ENCODE measurements at places on chromosomes 7 and 10. TPM values are rescaled to one million over a fixed set of nuclear protein-coding genes. Genes with fewer than 3 reads are reported as not detected.

AGBL3 gene
- 0.42 TPM for polyA plus RNA-seq

GTF2IRD2 gene
- polyA plus RNA-seq, result 4.1 TPM

RPEL1 gene
- polyA plus RNA-seq, result 0.12 TPM

AQP1 gene
- polyA plus RNA-seq, result 0.05 TPM

CH25H gene
- polyA plus RNA-seq, result not detected

WASHC2A gene
- polyA plus RNA-seq, result 14.7 TPM

MRC1 gene
- polyA plus RNA-seq, result 0.01 TPM

GNGT1 gene
- not detected for polyA plus RNA-seq

MBL2 gene
- polyA plus RNA-seq, result not detected

C10orf95 gene
- polyA plus RNA-seq, result 1.2 TPM

MEOX2 gene
- not detected for polyA plus RNA-seq

CALML3 gene
- 42.3 TPM for polyA plus RNA-seq

SPDYE6 gene
- polyA plus RNA-seq, result not detected

KNDC1 gene
- polyA plus RNA-seq, result not detected

All from mammary epithelial cell (primary cell).